ENCODE measurements at places on chromosomes 5 and 9.

DNA sequence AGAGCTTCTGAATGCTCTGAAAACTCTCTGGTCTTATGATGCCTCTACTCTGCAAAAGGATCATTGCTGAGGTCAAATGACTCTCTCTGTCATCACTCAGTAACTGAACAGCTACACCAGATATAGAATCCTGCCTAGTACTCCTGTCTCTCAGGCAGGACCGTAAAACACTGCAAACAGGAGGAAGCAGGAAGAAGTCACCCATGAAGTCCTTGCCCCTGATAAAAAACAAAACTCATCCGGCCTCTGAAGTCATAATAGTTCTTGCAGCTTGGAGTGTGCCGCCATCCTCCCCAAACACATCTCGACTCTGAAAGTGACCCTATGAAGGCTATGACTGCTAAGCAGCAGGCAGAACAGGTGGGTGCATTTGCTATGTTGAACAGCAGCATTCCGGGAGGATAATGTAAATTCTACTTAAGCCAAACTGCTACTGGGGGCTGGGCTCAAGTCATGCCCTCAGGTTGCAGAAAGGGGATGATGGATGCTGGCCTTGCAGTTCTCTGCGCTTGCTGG is 81.9 kb upstream of the FAM169A start:
- DNase-seq, result no peak

DNA sequence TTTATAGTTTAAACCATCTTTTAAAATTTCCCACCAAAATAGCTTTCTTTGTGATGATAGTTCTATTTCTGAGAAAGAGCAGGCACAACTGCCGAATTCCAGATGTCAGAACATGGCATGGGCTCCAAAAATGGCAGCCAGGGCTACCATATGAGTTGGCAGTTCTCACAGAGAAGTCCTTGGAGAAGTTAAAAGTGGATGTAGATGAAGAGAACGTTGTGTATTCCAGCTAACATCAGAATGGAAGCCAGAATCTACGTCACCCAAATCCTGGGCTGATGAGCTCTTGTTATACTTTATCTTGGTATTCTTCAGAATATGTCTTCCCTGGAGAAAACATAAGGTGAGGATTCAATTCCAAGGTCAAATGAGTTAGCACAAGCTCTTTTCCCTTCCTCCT is 66.9 kb upstream of the BASP1 start:
- no peak for DNase-seq

- DNase-seq, result no peak
These were observed 21.5 kb downstream of the MVB12B start for GRCh38 chr9:126347911-126348760.

DNA sequence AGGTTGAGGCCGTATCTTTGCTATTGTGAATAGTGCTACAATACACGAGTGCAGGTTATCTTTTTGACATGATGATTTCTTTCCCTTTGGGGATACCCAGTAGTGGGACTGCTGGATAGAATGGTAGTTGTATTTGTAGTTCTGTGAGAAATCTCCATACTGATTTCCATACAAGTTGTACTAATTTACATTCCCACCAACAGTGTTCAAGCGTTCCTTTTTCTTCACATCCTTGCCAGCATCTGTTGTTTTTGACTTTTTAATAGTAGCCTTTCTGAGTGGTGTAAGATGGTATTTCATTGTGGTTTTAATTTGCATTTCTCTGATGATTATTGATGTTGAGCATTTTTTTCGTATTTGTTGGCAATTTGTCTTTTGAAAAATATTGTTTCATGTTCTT is 41.4 kb downstream of the CNOT6 start:
- DNase-seq, result no peak

GRCh38 chr9:32968101-32969011 is 33.1 kb downstream of the APTX start:
- peak; percentile 43 for DNase-seq

GRCh38 chr5:143968071-143968878 is 156.3 kb downstream of the HMHB1 start:
- DNase-seq, result no peak

DNA sequence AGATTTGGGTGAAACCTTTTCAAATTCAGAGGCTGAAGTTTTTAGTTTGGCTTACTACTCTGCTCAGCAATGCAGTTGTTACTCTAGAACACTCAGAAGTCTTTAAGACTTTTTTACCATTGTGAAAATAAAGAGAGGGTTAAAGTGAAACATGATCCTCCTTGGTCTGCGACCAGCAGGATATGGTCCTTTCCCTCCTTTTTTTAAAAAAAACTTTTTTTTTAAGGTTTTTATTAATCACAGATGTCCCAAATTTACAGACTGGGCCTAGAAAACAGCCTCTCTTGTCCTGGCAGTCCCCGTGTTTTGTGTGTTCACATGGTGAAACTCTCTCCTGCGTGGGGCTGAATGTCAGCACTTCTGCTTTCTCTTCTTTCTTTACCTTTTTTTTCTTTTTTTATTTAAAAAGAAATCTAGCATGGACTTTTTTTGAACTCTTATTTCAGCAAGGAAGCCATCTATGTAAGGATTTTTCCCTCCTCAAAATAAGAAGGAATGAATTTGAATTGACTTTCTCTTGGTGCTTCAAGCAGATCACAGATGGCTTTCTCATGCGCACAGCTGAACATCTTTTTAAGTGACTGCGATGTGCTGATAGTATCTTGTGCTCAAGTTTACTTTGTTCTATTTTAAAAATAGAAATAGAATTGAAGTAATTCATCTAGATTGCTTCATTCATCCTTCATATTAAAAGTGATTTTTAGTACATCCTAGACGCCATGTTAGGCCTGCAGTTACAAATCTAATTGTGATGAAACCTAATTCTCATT is 128.7 kb upstream of the OTULINL start:
- DNase-seq, result no peak
